Tongue (tissue), 3 donors: ENCODE measurements at places on chromosomes 5 and 9. TPM values are rescaled to one million over a fixed set of nuclear protein-coding genes. Genes with fewer than 3 reads are reported as not detected.

SCGB3A2 gene
- total RNA-seq, result 5.8 TPM

GCNT4 gene
- total RNA-seq, result 0.82 TPM

OBP2B gene
- total RNA-seq, result not detected

C9orf50 gene
- not detected for total RNA-seq

F2RL2 gene
- 9.8 TPM for total RNA-seq

ABLIM3 gene
- 25.4 TPM for total RNA-seq

LCP2 gene
- total RNA-seq, result 11.6 TPM

ANKRD31 gene
- total RNA-seq, result 0.51 TPM

KLHL3 gene
- total RNA-seq, result 15.5 TPM

SV2C gene
- total RNA-seq, result 0.31 TPM

OR13C5 gene
- not detected for total RNA-seq

TMEFF1 gene
- 3.0 TPM for total RNA-seq

SPARC gene
- 1,607 TPM for total RNA-seq

PCSK5 gene
- 35.1 TPM for total RNA-seq

OR13C9 gene
- 0.41 TPM for total RNA-seq

DEPDC1B gene
- 10.5 TPM for total RNA-seq

CCNI2 gene
- total RNA-seq, result not detected

SHC3 gene
- total RNA-seq, result 1.1 TPM

CCDC152 gene
- 3.0 TPM for total RNA-seq

EIF4E1B gene
- not detected for total RNA-seq

HACD4 gene
- total RNA-seq, result 5.8 TPM

GABBR2 gene
- total RNA-seq, result 0.41 TPM

SEC61B gene
- total RNA-seq, result 45.5 TPM

AGGF1 gene
- 29.1 TPM for total RNA-seq

PCDHB8 gene
- 2.3 TPM for total RNA-seq

STKLD1 gene
- total RNA-seq, result 0.41 TPM

GABRA6 gene
- not detected for total RNA-seq

SLC4A9 gene
- total RNA-seq, result 1.6 TPM

ARHGEF37 gene
- 5.5 TPM for total RNA-seq

ARID3C gene
- 0.31 TPM for total RNA-seq

SPINK6 gene
- total RNA-seq, result not detected

ZNF454 gene
- total RNA-seq, result 4.7 TPM

BTNL8 gene
- not detected for total RNA-seq

FGF18 gene
- 3.9 TPM for total RNA-seq

TXNDC8 gene
- not detected for total RNA-seq

SNAPC3 gene
- total RNA-seq, result 50.7 TPM

ENTPD2 gene
- 7.3 TPM for total RNA-seq

GLRA1 gene
- not detected for total RNA-seq

C9orf153 gene
- total RNA-seq, result not detected

DDX4 gene
- total RNA-seq, result not detected

FRMPD1 gene
- 3.3 TPM for total RNA-seq

CDKN2B-AS1 gene
- not detected for total RNA-seq

ACTBL2 gene
- total RNA-seq, result not detected

RNF183 gene
- 0.21 TPM for total RNA-seq

IGIP gene
- total RNA-seq, result 9.4 TPM

NRG2 gene
- 0.41 TPM for total RNA-seq

WDR38 gene
- total RNA-seq, result not detected

AGXT2 gene
- total RNA-seq, result not detected

CCDC192 gene
- 0.31 TPM for total RNA-seq

SMARCA2 gene
- total RNA-seq, result 176 TPM

ATP10B gene
- total RNA-seq, result 4.3 TPM
